Stimulated activated CD4-positive, alpha-beta T cell treated with anti-CD3 and anti-CD28 coated beads, Interleukin-1b, Interleukin-23, amount 100 ng/mL, for 1 hour (primary cell): ENCODE measurements at places on chromosomes 11 and 22.

DNA sequence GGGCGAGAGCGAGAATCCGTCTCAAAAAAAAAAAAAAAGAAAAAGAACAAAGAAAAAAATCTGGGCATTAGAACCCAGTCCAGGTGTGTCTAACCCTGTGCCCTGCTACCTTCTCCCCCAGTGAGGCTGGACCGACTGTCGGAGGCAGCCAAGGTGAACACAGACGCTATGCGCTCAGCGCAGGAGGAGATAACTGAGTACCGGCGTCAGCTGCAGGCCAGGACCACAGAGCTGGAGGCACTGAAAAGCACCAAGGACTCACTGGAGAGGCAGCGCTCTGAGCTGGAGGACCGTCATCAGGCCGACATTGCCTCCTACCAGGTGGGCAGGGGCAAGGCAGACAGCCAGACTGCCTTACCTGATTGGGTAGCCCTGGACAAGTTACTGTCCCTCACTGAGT is 3.2 kb downstream of the NEFH start:
- DNase-seq, result no peak

DNA sequence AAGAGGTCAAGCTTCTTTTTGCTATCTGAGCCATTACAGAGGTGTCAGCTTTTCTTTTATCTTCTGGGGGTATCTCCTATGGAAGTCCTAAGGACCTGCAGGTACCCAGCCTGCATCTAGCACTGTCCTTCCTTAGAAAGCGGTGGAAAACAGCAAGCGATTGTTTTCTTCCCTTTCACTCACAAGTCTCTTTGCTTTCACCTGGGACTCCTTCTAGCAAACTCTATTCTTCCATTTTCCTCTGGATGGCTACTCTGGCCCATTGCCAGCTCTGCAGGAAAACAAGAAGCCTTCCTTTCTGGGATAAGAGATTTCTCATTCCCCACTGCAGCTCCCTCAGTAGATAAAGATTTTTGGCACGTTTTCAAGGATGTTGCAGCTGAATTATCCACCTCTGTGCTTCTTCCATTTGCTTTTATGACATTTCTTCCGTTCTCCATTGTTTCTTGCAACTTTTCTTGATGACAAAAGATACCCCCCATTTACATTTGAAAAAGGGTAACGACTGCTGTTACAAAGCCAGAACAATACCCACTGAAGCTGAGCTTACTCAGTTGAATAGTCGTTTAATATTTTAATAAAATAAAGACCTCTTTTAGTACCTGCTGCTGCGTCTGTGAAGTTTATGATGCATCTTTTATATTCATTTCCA is 40.2 kb upstream of the BDNF start:
- DNase-seq, result no peak

DNA sequence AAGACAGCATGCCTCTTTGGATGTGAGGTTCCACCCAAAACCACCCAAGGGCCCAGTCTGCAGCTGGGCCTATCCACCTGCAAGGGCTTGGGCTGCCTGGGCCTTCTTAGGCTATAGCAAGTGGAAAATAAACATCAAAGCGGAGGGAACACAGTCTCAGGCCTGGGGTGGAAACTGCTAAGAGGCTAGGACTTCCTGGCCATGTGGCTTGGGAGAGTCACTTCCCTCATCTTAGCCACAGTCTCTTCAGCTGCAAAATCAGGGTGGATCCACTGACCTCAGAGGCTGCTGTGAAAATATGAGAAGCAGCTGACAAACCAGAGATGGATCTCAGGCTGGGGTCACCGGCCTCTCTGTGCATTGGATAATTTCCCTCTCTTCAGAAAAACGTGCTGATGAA is 30.6 kb upstream of the TFIP11 start:
- DNase-seq, result no peak

DNA sequence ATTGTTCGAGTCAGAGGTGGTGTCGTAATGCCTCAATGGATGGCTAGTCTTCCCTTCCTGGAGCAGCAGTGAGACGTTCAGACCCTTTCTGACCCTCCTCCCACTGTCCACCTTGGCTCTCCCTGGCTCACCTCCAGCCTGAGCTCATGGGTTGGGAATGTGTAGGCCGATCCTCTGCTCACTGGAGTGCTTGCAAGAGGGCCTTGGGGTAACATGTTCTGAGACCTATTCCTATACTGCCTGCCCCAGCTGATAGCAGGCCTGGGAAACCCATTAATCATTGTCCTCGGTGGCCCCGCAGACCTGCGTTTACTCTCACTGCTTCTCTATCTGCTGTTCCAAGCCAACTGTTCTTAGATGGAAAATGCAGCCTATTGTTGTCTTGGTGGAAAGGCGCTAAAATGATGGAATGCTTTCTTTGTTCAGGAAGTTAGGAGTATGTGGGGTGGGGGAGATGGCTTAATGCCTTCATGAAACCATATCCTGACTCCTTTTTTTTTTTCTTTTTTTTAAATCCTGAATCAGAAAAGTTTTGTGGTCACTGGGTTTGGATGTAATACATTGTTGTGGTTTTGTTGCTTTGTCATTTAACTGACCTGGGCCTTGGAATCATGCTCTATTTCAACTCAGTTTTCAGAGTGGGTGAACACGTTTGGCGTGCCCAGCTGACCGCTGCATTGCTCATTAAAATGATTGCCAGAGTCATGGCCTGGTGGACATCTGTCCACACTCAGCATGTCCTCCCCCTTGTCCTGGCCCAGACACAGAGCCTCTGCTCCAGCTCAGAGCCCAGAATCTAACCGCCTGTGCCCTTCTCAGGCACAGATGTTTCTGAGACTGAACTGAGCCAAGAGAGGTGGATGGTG is 72.5 kb downstream of the MICAL2 start:
- DNase-seq, result no peak

DNA sequence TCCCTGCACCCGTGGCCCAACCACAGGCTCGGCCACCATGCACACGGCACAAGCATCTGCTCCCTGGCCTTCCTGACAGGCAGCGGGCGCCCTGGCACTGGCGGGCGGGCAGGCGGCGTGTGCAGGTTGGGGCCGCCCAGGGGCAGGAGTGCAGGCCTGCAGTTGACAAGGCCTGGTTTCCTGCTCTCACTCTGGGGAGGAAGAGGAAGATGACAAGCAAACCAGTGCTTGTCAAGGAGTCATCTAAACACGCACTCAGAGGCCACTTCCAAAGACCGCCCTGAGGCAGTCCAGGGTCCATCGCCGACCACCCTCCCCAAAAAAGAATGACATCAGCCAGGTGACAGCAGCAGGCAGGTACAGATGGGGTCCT is 65.3 kb upstream of the LINC01488 start:
- DNase-seq, result no peak
